ENCODE measurements at places on chromosomes 7 and 10.

DNA sequence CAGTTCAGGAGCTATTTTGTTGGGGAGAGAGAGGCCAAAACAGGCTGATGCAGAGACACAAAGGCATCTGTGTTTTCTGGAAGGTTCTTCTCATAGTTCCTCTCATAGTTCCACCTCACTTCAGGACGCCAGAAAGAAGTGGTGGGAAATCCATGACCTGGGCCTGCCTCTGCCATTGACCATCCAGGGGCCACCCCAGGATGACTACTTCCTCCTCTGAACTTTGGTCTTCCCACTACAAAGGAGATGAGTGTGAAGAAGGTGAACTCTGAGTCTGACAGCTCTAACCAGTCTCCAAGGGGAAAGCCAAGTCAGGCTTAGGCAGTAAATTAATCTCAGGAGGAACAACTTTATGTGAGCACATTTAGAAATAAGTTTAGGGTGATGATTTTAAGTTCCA lies 175.8 kb upstream of the TCF7L2 start:
- no peak for DNase-seq

GRCh38 chr7:1649751-1650326 lies 20.2 kb upstream of the ELFN1 start:
- no peak for DNase-seq

- DNase-seq = no peak
Observed at GRCh38 chr10:48440771-48441170, 134.3 kb downstream of the MAPK8 start.

DNA sequence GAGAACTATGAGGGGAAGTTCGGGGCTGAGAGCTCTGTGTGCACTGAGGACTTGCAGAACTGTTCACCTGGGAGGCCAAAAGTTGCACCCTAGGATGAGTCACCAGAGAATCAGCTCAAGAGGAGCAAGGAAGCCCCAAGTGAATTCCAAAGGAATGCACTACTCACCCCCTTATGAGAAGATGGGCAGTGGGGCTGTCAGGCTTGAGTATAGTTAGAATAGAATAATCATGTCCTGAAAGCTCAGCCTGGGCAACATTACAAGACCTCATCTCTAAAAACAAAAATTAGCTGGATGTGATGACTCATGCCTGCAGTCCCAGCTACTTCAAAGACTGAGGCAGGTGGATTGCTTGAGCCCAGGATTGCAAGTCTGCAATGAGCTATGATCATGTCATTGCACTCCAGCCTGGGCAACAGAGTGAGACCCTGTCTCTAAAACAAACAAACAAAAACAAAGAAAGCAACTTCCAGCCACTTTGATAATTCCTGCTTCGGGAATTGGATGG lies 30.0 kb downstream of the MAP3K8 start:
- DNase-seq = peak; percentile 18

- no peak for DNase-seq
Observed at GRCh38 chr7:88346357-88346756, 39.7 kb upstream of the STEAP4 start.

DNA sequence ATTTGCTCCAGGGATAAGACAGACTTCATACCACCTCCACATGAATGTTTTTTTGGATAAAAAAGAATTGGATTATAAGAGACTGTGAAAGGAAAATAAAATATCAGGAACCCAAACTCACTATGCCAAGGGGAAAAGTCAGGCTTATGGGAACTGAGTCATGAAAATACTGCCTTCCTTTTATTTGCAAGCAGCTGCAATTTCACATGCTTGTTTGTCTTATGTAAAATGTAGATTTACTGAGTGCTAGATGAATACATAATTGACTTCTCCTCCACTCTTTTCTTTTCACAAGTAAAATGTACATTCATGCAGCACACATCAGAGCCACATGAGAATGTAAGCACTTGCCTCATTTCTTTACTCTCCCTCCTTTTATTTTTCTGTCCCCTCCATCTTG lies 940.8 kb upstream of the MBL2 start:
- no peak for DNase-seq

- no peak for DNase-seq
Observed at GRCh38 chr7:139595806-139596205, 72.3 kb downstream of the CLEC2L start.

DNA sequence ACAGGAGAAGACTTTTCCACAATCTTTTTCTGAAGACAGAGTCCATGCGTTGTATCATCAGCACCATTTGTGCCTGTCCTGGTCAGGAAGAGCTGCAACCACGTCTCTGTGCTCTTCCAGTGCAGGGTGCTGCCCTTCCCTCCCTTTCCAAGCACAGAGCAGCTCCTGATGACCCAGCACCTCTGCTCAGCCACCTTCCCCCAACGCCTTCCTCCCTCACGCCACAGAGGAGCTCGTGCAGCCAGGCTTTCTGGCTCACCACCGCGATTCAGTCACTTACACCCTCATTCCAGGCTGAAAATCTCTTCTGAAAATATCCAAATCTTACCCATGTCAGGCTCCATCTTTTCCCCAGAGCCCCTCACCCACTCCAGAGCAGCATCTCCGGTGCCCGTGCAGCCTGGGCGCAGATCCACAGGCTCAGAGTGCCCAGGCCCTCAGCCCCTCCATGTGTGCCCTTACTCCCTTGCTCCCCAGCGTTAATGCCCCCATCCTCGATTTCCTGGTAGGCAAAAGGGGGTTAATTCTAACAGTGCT lies 181.5 kb downstream of the DIP2C start:
- DNase-seq = no peak

GRCh38 chr7:88789480-88790064 lies 6.0 kb downstream of the TEX47 start:
- DNase-seq = peak; percentile 11

DNA sequence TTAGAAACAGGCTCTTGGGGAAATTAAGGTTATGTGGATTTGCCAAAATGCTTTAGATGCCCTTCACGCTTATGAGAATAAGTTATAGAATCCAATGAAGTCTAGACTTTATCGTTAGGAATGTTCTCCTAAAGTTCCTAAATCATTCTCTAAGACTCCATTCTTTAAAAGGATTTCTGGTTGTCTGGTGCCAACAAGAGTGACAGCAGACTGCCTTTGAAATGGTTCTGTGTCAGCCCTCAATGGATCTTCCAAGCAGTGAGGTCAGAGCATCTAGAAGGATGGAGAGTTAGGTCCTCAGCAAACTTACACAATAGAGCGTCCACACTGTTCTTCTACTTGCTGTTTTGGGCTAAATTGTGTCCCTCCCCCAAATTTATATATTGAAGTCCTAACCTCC lies 473.3 kb downstream of the GATA3 start:
- DNase-seq = no peak

- DNase-seq = no peak
Observed at GRCh38 chr10:23193435-23194074, 1.4 kb downstream of the PTF1A start.

DNA sequence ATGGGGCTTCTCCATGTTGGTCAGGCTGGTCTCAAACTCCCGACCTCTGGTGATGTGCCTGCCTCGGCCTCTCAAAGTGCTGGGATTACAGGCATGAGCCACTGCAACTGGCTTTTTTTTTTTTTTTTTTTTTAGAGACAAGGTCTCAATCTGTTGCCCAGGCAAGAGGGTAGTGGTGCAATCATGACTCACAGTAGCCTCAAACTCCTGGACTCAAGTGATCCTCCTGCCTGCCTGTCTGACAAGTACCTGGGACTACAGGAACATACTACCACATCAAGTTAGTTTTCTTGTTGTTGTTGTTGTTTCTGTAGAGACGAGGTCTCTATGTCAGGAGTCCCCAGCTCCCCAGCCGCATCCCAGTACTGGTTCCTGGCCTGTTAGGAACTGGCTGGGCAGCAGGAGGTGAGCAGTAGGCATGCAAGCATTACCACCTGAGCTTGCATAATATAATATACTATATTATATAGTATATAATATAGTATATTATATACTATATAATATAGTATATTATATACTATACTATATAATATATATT lies 55.7 kb downstream of the TPK1 start:
- peak; percentile 61 for DNase-seq

- peak; percentile 92 for DNase-seq
Observed at GRCh38 chr10:32253276-32253675, 93.7 kb downstream of the EPC1 start.

- DNase-seq = peak; percentile 56
Observed at GRCh38 chr10:29865700-29866355, 193.6 kb downstream of the JCAD start.
